ENCODE measurements at places on chromosomes 11 and 22.
A peak's percentile ranks its signal among the peaks of the same experiment; 100 is the strongest.

DNA sequence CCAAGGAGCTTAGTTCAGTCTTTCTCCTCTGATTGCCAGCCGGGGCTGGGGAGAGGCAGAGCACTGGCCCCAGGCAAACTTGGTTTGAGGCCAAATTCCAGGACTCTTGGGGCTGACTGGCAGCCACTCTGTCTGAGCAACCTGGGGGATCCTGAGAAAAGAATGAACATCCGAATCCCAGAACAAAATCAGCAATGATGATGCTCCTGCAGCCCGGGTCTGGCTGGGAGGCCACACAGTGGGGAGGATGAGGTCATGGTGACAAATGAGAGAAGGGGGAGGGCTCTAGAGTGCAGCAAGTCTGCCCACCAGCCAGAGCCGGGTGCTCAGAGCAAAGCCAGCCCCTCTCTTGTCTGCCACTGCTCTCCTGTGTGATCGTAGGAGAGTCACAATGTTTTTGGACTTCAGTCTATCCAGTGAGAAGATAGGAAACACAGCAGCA, 71.8 kb upstream of the PAX6 start:
- DNase-seq, result no peak

DNA sequence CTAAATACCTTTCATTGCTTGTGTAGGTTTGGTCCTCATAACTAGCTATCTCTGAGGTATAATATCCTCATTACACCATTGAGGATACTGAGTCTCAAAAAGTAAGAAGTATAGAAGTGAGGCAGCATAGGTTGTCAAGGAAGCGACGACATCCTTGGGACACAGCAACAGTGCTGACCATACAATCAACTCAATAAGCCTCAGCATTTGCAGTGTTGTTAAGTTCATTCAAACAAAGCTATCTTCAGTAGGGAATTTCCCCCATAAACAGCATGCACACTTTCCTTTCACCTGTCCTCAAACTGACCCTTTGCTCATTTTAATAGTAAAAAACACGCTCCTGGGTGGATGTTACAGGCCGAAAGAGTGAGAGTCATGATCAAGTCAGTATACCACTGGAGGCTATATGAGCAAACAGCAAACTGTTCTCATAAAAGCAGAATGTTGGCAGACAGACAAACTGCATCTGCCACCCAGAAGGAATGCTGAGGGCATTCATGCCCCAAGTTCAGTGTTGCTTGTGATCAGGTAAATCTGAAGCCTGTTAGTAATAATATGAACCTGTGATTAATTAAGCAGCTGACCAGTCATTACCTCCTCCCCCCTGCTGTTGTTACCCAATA, 756.2 kb upstream of the TENM4 start:
- no peak for DNase-seq

- no peak for DNase-seq
Observed at GRCh38 chr11:78780889-78781288, 206.2 kb upstream of the NARS2 start.

- no peak for DNase-seq
Observed at GRCh38 chr22:17939579-17939978, 84.8 kb downstream of the MICAL3 start.

GRCh38 chr11:115144914-115145313, 359.3 kb downstream of the CADM1 start:
- no peak for DNase-seq

GRCh38 chr22:32544953-32545558, 70.4 kb downstream of the FBXO7 start:
- DNase-seq, result no peak

GRCh38 chr11:9459667-9460321, 1.0 kb upstream of the ZNF143 start:
- DNase-seq, result no peak

- DNase-seq, result no peak
Observed at GRCh38 chr22:39219071-39220039, 25.4 kb downstream of the PDGFB start.

DNA sequence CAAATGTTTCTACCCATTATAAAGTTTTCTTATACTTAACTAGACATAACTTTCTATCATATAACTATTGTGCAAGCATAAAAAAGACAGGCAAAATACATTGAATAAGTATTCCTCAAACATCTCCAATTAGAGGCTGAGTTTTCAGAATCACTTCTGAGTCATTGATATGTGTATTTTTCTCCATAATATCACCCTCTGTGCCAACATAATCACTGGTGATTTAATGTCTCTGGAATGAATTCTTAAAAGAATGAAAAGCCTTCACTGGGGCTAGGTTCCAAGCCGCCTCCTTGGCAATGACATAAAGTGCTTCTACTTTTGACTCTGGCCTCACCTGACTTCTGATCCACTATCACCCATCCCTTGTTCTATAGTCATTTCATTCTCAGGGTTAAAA, 197.0 kb upstream of the E2F8 start:
- DNase-seq, result no peak

GRCh38 chr22:40374567-40374966, 4.2 kb downstream of the SGSM3 start:
- DNase-seq, result no peak

DNA sequence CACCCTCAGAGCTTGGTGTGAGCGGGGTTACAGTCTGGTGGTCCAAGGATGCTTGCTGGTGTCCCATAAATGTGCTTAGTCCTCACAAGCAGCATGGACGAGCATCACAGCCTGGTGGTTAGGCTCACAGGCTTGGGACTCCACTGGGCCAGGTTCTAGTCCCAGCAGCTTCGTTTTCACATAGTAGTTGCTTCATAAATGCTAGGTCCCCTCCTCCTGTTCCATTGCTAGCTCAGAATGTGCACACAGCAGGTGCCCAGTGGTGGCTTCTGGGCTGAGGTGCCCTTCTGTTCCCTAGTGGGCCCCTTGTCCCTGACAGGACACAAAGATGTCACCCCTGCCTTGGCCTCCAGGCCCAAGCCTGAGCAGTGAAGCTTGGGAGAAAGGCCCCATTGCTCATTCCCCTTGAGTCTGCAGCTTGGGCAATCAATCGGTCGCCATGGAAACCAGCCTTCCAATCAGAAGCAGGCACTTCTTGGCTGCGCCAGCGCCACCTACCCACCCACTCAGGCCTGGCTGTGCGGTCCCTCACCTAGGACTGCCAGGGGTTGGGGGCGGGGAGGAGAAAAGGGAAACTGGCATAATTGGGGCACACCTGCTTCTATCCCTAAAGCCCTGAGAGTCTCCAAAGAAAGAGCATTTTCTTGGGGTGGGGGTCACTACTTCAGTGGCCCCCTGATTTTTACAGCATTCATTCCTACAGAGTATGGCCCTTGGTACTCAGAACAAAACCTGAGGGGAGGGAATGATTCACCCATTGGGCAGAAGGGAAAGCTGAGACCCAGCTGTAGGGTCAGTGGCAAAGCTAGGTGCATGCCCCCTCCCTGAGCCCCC, 48.1 kb downstream of the CYTH4 start:
- no peak for DNase-seq

GRCh38 chr11:117953024-117953671, 23.9 kb upstream of the TMPRSS13 start:
- DNase-seq, result no peak

DNA sequence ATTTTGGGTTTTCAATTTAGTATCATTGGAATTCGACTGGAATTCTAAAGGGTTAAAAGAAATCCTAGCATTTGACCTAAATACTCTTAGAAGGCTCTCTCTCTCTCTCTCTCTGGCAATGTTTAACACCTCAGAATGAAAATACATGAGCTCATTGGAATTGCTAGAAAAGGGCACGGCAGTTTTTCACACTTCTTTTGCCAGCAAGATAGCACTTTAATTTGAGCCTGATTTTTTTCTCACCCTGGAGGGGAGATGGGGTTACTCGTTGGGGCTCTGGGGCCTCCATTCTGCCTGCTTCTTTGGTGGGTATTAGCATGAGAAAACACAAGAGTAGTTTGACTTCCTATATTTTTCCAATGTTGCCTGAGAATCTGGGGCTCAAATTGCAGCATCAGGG, 22.8 kb upstream of the CLMP start:
- no peak for DNase-seq

- no peak for DNase-seq
Observed at GRCh38 chr11:62169448-62169847, 20.6 kb upstream of the SCGB1D1 start.

DNA sequence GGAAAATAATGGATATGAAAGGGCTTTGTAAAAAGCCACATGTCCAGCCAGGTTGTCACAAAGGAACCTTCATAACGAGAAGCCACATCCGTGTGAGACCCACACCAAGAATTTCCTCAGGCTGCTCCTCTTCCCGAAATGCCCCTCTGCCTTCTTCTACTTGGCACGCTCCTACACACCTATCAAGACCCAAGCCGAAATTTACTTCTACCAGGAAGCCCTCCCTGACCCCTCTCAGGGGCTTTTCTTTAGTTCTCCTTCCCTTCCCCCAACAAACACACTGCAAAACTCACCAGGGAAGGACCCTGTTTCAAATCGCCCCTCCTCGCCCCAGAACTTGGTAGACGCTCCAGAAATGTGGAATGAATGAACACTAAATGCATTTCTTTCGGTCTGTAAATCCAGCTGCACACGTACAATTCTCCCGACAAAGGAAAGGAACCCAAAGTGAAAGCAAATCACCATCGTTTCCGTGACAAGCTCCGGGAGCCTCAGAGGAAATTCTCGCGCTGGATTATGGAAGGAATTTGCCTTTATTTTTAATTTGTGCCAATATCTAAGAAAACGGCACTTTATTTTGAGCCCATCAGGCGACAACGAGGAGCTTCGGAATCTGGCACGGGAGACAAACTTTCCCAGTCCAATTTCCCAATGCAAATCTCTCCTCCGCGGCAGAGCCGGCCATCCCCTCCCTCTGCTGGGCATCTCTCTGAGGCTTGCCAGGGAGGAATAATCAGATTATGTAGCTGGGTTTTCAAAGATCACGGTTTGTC, 13.2 kb upstream of the SHISAL1 start:
- DNase-seq, result no peak

- no peak for DNase-seq
Observed at GRCh38 chr11:106998916-106999188, 19.4 kb downstream of the GUCY1A2 start.

DNA sequence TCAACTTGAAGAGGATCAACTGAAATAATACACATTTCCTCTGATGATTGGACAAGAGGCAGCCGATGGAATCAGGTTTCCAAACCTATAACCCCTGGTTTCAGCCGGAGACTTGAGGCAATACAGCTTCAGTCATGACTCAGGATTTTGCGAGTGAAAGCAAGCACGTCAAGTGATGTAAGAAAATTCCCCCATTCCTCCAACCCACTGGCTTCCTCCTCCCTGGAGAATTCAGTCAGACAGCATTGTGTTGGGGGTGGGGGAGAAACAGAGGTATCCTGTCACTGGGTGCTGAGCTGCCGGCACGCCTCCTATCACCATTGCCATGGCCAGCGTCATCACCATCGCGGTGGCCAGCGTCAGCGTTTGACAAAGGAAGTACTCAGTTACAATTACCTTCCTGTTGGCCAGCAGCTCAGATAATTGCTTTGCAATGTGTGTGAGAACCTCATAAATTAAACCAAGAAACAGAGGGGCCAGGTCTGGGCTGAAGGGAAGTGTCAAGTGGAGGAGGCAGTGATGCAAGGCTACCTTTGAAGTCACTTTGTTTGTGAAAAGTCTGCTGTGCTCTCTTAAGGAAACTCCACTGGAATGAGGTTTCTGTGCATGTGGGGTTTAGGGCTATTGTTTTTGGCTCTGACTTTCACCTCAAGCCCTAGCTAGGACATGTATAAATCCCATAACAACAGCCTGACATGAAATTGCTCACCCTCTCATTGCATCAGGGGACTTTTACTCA, 50.2 kb downstream of the LIF start:
- peak; percentile 100 for DNase-seq

DNA sequence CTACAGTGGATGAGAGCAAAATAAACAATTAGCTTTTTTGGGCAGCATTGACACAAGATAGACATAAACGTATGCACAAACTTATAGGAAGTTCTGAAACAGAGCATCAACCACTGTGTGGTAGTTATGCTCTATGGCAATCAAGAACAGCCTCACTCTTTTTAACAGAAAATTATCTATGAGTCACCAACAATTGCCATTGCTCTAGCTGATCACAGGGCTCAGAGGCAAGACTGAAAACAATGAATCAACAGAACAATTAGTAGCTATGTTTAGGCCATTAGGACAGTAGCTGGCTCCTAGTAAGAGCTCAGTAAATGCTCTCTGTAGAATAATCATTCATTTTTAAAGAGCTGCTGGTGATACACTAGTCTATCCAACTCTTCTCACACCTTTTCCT, 34.9 kb upstream of the PICALM start:
- DNase-seq, result no peak

DNA sequence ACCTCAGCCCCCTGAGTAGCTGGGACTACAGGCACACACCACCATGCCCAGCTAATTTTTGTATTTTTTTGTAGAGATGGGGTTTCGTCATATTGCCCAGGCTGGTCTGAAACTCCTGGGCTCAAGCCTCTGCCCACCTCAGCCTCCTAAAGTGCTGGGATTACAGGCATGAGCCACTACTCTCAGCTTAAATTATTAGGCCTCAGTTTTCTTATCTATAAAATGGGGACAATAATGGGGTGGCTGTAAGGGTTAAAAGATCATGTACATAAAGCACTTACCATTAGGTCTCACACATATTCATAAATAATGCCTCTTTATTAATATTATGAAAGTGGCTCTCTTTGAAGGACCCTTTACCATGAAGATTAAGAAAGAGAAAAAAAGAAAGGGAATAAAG, 31.5 kb upstream of the CKAP5 start:
- DNase-seq, result no peak

- no peak for DNase-seq
Observed at GRCh38 chr11:59212744-59213631, at the start of gene MPEG1. MPEG1 (minus strand) TSS chr11:59212927; CDS start chr11:59212865, 62 bp downstream.

DNA sequence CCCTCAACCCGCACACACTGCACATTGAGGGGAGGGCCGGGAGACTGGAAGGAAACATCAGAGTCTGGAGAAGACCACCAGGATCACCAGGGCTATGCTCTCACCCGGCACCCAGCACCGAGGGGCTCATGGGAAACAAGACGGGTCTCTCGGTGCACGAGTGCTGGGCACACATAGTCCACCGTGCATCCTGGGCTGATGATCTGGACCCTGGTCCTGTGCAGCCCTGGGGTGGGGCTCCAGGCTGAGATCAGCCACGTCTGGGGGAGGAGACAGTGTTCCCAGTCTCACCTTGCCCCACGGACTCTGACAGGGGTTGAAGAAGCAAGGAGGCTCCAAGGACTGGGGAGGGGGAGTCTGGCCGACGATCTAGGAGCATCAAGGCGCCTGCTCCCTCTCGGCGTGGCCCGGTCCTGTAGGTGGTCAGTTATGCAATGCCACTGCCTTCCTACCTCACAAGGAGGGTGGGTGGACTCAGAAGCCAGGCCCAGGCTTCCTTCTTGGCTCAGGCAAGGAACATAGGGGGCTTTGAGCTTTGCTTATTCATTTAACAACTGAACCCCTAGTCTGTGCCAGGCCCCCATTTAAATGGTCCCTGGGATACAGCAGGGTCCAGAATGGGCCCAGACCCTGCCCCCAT, 11.4 kb upstream of the CD81 start:
- DNase-seq, result no peak

GRCh38 chr11:133889188-133889587, 43.9 kb upstream of the SPATA19 start:
- DNase-seq, result no peak

DNA sequence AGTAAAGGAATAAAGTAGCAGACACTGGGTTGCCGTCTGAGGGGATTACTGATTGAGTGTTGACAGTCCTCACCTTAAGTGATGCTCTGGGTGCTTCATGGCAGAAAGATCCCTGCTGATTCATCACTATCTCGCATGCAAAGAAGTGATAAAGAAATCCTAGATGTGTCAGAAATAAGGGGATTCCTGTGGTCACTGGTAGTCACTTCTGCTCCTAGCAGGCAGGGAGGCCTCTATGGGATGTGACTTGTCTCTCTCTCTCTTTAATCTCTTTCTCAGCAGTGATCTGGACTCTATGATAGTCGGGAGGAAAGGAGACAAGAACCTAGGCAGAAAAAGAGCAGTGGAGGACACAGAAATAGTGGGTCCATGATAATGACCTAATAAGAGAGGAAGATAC, 30.9 kb upstream of the OR56A1 start:
- DNase-seq, result no peak
